ENCODE measurements at places on chromosomes 2 and 18. TPM values are rescaled to one million over a fixed set of nuclear protein-coding genes. Genes with fewer than 3 reads are reported as not detected.

GRCh38 chr2:136305517-136306192 lies 187.7 kb upstream of the CXCR4 start:
- DNase-seq = no peak

- no peak for DNase-seq
Observed at GRCh38 chr2:55115761-55116597, 65.7 kb upstream of the RTN4 start.

CD207 gene
- total RNA-seq = 0.21 TPM

DNA sequence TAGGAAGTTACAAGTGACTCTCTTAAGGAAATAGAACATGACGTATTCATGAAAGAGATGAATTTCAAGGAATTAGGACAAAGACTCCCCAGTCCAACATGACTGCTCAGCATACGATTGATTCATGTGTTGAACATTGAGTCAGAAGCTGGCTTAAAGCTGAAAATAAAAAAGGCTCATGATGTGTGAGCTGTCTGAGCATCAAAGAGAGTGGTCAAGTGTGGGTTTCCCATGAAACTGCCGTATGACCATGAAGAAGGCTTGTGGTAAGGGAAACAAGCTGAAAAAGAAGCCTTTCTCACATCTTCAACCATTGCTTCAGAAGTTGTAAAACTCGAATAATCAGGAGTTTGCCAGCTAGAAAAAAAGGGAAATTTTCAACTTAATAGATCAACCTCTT lies 201.9 kb upstream of the APCDD1 start:
- no peak for DNase-seq

DNA sequence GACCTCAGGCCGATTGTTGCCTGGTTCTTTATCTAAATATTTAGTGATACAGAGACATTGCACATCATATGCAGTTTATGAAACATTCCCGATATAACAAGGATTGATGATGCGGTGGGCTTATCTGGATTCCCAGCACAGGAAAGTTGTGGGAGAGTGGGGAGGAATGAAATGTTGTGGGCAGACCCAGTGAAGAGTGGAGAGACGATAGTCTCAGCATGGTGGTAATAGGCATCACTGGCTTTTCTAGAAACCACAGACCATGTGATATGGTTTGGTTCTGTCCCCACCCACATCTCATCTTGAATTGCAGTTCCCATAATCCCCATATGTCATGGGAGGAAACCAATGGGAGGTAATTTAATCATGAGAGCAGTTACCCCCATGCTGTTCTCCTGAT lies 34.8 kb upstream of the RND3 start:
- no peak for DNase-seq

PARD3B gene
- 20.0 TPM for total RNA-seq

DNA sequence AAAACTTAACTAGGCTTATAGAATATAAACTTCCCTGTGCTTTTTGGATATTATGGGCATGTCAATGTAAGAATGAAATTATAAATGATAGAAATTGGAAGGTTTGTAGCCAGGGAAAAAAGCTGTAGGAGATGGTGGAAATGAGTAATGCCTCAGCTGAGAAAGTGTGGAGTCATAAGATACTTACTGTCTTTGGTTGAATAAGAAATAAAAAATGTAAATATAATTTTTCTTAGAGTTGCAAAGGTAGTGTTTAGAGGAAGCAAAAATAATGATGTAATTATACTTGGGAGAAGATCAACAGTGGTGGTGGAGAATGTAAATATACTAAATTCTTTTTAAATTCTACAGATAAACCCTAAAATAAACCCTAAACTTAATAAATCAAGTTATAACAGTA lies 26.2 kb upstream of the RND3 start:
- no peak for DNase-seq

DNA sequence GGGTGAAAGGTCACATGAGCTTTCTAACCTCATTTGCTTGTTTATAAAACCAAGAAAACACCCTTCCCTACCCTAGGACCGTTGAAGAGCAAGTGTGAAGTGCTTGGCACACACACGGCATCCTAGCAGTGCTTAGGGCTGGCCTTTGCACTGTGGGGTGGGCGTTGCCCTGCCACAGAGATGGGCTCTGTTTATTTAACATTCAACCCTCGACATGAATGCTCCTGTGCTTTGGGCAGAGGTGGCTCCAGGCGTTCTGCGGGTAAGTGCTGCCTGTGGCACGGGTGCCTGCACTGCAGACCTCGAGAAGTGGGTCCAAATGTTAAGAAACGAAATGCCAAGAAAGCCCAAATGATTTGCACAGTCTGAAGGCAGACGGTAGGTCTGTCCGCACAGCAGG lies 170.1 kb downstream of the FHOD3 start:
- no peak for DNase-seq

DNA sequence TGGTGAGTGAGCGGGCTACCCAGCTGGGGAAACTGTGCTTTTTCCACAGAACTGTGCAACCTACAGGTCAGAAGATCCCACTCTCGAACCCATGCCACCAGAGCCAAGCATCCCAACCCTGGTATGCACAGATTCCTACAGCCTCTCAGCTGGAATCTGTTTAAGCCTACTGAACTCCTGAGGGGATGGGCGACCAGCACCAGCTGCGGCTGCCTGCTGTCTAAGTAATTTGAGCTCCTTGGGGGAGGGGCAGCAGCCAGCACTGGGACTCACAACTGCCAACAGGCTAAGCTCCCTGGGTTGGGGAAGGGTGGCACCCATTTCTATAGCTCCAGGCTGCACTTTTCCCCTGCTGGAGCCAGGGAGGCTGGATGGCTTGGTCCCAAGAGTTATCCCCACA lies 11.8 kb downstream of the CYP27C1 start:
- DNase-seq = no peak

GRCh38 chr2:20925265-20925889 lies 102.5 kb upstream of the LDAH start:
- no peak for DNase-seq

DNA sequence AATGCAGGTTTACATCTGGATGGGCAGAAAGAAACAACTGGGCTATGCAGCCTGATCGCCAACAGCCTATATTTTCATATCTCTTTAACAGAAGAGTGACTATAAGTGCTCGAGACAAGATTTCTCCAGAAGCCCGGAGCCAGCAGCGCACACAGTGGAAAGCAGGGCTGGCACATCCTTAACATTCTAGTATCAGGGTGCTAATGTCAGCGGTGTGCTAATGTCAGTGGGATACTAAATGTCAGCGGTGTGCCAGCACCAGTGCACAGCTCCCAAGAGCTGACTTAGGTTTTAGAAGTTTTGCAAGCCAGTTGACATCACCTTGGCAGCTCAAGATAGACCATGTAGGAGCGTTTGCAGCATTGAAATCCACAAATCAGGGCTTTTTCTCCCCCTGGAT lies 8.3 kb downstream of the BMP10 start:
- DNase-seq = no peak

- no peak for DNase-seq
Observed at GRCh38 chr2:78383576-78383975, 641.9 kb upstream of the REG3G start.

DNA sequence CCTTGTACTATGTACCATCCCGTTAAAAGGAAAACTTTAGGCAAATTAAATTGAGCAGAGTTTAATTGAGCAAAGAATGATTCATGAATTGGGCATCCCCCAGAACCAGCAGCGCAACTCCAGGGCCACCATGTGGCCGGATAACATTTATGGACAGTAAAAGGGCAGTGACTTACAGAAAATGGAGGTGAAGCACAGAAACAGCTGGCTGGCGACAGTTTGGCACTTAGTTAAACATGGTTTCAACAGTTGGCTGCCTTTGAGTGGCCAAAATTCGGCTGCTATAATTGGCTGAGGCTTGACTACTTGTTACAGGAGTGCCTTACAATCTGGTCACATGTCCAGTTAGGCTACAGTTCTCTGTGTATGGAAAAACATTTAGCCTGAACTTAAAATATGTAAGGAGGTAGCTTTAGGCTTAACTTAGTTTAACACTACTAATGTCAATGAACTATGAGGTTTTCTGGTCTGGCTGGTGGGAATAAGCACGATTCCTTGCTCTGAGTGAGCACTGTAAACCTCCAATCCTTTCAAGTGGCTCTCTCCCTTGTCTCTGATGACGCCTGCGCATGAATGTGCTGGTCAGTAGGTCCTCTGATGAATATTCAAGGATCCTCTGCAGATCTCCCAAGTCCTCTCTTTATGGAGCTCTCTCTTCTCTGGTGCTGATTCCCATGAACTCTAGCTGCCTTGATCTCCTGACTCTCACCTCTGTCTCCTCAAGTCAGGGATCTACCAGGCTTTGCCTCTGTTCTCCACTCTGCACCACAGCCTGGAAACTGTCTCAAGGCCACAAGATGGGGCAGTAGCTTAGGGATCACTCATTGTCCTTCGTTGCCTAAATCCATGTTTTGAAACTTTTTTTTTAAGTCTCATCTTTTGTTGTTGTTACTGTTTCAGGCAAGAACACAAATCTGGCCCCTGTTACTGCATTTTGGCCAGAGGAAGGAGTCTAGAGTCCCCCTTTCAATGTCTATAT lies 24.4 kb upstream of the RAB31 start:
- no peak for DNase-seq

GRCh38 chr2:121159291-121160071 lies 125.5 kb downstream of the TFCP2L1 start:
- no peak for DNase-seq

DNA sequence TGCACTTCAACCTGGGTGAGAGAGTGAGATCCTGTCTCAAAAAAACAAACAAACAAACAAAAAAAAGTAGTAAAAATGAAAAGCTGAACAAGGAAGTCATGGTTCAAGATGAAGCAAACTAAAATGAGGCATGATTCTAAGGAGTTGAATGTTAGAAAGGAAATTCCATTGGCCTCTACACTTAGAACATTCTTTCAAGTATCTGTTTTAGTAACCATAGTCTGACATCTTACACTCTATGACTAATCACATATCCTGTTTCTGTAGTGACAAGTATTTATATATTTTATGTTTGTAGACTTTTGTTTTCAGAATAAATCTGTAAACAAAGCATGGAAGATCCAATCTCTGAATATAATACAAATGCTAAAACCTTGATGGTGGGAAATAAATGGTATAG lies 164.1 kb downstream of the KIAA1328 start:
- no peak for DNase-seq

Data from colonic mucosa (tissue), 4 donors.